Activated naive CD4-positive, alpha-beta T cell treated with Interleukin-2 at 50 U/mL for 16 hours (primary cell): ENCODE measurements at places on chromosomes 11 and 22.

DNA sequence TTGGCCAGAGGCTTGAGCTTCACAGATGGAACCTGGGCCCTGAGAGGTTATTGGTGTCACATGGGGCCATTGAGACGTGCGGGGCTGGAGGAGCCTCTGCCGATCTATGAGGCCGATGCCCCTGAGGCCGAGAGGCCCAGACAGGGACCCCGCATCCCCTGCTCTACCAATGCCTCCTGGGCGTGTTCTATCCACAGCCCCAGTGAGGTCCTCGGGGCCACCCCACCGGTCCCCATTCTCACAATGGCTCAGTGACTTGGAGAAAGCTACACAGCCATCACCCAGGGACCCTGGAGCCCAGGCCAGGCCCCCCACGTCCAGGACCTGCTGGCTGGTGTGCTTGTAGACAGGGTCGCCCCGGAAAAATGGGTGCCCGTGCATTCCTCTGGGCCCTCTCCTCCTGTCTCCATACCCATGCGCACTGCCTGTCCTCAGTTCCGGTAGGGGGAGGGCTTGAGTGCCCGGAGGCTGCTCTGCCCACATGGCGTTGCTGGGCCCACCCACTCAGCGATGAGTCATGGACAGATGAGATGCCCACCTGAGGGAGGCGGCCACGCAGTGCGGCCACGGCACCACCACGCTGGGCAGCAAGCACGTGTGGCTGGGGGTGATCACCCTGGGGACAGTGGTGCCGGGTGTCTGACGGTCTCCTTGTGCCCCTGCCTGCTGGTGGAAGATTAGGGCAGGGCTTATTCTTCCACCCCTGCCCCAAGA is 1224.7 kb downstream of the BRD1 start:
- no peak for DNase-seq

DNA sequence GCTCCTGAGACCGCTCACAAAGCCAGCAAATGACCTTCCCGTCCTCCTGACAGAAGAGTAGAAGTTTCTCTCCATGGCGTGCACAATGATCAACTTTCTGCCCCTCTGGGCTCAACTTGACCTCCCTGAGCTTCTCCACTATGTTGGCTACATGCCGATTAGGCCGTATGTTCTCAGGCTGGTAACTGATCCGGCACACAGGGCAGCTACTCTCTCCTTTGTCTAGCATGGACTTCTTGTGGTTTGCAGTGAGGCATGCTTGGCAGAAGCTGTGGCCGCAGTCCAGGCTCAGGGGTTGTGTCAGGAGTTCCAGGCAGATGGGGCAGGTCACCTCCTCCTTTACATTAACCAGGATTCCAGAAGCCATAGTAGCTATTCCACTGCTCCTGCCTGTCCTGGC is 5.1 kb downstream of the TRIM5 start:
- DNase-seq: no peak

GRCh38 chr11:76604626-76605241 is 65.8 kb downstream of the LRRC32 start:
- DNase-seq: no peak

- no peak for DNase-seq
Observed at GRCh38 chr22:43438666-43439347, 27.0 kb downstream of the MPPED1 start.

DNA sequence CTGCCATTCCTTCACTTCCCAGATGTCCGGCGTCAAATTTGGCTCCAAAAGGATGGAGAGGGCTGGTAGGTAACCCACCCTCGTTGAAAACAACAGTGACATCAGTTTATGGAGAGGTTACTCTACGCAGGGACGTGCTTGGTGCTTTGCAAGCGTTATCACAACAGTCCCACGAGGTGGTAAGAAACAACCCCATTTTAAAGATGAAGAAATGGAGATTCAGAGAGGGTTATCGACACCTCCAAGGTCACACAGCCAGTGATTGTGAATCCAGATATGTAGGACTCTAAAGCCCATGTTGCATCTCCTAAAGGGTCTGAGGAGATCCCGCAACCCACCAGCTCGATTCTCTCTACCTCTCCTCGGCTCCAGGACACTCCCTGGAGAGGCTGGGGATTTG is 773 bp downstream of the MIAT start:
- no peak for DNase-seq

DNA sequence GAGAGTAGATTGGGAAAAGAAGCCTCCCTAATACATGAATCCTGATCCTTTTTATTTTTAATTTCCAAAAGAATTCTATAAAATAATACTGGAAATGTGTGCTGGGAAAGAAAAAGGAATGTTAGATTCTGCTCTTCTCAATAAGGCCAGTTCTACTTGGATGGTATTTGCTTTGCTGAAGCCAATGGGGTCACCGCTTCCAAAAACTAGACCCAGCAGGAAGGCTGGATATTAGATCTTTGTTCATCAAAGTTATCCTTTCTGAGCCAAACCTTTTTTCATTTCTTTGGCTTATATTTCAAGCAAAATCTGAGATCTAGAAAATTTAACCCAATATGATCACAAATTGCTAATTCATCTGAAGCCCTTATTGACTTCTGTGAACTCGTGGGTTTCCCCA is 41.4 kb downstream of the SCUBE2 start:
- no peak for DNase-seq

- no peak for DNase-seq
Observed at GRCh38 chr22:45710469-45710868, 38.8 kb downstream of the ATXN10 start.

- DNase-seq: no peak
Observed at GRCh38 chr22:48389916-48390315, 1437.8 kb downstream of the BRD1 start.

DNA sequence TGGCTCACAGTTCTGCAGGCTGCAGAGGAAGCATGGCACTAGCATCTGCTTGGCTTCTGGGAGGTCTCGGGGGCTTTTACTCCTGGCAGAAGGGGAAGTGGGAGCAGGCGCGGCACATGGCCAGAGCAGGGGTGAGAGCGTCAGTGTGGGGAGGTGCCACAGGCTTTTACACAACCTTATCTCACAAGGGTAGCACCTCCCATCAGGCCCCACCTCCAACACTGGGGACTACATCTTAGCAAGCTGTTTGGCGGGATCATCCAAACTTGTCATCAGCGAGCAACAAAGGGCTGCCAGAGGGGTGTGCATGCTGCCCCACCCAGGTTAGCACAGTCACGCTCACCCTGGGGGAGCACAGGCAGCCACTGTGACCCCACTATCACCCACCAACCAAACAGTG is 18.9 kb upstream of the YPEL1 start:
- DNase-seq: no peak

- no peak for DNase-seq
Observed at GRCh38 chr11:110772863-110773262, 60.6 kb upstream of the ARHGAP20 start.

DNA sequence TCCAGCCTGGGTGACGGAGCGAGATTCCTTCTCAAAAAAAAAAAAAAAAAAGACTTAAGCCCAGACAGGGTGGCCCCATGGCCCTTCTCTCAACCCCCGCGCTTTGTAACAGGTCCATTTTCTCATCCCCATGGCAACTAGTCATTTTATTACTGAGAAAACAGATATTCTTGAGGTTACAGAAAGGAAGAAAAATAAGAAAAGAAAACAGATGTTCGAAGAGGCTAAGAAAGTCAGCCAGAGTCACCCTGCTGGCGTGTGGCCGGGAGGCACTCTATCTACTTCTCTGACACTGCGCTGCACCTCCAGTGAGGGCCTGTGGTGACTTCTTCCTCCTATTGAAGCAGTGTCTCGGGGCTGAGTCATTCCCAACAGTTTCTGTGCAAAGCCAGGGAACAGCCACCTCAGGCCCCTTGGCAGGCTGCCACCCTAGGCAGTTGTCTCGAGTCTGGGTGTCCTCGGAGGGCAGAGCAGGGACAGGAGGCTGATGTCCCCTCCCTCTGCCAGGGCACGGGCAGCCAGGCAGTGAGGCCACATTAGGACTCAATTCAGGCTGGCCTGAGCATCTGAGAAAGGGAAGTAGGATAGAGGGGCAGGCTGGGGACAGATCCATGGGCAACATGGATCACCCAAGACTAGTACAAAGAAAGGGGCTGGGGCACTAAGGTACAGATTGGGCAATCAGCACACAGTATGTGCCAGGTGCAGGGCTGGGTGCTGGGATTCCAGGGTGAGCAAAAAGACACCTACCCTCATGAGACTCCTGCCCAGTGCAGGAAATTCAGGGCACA is 16.4 kb upstream of the SYVN1 start:
- no peak for DNase-seq

DNA sequence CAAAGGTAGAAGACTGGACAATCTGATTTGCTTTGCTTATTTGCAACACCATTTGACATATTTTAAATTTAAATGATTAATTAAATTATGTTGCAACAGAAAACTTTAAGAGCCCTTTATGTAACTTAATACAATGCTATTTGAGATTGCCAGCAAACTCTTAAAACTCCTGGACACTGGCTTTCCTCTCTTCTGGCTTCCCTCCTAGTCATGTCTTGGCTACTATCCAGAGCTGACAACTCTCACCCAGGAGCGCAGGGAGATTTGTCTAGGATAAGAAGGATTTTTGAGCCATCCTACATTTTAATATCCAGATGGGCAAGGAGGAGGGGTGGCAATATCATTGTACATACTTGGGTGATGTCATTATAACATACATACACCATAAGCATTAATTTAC is 134.3 kb downstream of the ELP4 start:
- DNase-seq: no peak

DNA sequence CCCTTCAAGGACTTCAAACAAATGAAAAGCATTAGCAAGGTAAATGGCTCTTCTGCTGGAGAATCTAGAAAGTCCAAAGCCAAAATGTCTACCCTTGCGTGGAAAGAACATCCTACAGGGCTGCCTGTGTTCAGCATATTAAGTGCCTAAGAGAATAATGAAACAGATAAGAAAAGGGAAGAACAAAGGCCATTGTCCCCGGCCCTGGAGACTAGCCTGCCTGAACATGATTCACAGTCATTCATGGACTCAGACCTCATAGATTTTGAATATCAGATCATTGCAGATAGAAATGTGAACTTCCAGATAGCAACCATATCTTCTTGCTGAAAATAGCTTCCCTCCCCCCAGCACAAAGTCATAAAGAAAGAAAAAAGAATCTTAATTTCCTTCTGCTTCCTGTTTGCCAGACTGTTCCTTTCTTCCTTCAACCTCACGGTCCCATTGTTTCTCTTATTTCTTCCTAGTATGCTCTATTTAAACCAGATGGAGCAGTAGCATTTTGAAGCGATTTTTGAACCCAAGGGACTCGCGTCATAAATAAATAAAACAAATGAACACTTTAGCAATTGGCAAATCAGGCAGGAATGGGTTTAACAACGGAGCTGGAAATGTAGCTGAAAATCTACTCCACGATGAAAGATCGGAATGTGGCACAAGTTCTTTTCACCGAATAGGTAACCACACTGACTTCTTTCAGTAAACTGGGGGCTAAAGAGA is 408.2 kb upstream of the CCDC90B start:
- DNase-seq: no peak

- DNase-seq: no peak
Observed at GRCh38 chr11:85779956-85780640, 30.8 kb downstream of the SYTL2 start.

- peak; percentile 33 for DNase-seq
Observed at GRCh38 chr11:76209375-76209972, 3.2 kb upstream of the WNT11 start.

DNA sequence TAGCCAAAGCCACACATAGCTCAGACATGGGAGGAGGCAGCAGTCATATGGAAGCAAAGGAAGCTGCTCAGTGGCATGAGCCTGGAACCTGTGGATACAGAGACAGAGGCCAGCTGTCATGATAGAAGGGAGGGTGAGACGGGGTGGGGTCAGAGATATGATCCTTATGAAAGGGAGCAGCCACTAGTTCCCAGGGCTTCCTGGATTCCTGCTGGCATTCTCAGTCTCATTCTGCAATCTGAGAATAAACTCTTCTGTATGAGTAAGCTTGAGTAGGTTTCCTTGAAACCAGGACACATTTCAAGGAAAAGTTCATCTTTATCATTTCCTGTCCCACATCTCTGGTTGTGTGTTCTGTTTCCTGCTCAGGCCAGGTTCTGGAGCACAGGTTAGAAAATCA is 220.2 kb upstream of the SNX19 start:
- DNase-seq: no peak

DNA sequence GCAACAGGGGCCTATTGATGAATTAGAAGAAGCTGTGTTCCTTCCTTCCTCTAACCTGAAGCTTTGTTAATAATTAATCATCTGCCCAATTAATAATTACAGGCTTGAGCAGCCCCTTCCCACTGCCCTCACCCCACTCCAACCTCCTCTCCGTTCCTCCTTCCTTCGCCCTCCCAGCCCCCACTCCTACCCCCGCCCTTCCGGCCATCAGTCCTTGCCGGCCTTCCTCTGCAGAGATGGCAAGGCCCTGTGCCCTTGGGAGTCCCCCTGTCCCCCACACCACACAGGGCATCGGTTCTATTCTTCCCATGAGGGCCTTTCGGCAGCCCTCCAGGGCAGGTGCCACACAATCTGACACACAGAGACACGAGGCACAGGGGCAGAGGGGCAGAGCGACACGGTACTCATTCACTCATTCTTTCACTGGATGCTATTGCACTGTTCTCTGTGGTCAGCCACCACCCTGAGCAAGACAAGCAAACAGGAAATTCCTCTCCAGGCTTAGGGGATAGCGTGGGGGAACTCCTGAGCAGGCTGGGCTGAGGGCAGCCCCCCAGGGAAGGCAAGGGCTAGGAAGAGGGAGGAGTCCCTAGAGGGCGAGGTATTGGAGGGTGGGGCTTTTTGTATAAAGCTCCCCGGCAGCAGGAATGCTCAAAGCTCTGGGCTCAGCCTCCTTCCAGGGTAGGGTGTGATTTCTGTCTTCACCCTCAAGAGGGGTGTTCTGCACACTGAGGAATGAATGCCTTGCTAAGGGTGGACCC is 14.7 kb downstream of the MGAT3 start:
- DNase-seq: no peak

DNA sequence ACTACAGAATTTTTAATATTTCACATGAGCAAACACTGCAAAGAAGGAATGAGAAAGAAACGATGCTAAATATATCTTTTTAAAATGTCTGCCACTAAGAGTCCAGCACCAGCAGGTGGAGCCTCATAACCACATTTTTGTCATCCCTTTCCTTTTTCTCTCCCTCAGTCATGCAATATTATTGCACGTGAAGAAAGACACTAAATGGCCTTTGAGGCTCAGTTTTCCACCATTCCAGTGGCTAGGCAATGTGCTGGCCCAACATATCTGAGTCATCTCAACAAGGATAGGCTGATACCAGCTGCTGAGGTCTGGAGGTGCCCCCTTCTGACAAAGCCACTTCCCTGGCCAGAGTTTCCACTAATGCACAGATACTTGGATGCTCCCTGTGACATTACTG is 1.8 kb downstream of the ALKBH8 start:
- peak; percentile 21 for DNase-seq

- DNase-seq: no peak
Observed at GRCh38 chr11:123034597-123034996, 27.3 kb downstream of the HSPA8 start.
